ENCODE measurements at places on chromosomes 5 and 9.

GRCh38 chr9:2704504-2704903 lies 12.8 kb upstream of the KCNV2 start:
- no peak for DNase-seq

DNA sequence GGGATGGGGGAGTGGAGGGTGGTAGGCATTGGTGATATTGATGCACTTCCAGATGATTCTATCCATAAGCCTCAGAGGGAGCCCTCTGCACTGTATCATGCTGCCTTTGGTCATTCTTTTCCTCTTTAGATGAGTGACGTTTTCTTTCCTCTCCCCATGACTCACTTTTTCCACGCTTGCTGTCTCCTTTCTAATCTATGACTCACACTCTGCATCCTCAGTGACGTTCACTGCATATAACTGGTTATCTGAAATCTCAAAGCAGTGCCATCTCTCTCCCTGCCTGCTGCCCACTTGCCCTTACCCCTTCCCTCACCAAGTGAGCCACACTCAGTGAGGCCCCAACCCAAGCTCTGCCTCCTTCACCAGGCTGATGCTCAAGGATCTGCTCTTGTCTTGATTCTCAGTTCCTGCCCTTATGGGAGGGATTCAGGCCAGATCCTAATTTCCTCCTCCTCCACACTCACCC lies 31.6 kb downstream of the PTGS1 start:
- peak; percentile 99 for DNase-seq

DNA sequence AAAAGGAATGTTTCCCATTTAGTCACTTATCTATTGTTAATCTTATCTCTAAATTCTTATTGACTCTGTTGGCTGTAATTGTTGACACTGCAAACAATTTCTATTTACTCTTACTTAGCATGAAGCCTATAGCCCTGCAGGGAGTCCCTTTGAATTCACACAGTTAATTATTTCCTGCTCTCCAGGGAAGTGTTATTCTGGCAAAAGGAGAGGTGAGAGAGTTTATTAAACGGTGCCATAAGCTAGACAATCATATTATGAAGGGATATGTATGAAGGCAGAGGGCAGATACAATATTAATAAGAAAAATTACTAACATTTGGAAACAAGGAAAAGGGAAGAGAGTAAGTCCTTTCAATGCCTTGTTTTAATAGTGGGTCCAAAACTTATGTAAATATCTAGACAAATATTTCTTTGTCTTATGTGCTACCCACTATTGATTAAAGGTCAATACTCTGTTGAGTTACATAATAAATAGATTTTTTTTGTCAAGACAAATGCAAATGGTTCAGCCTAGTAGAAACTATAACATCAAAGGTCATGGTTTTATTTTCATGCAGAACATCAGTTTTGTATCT lies 107.1 kb downstream of the CDH18 start:
- DNase-seq = no peak

DNA sequence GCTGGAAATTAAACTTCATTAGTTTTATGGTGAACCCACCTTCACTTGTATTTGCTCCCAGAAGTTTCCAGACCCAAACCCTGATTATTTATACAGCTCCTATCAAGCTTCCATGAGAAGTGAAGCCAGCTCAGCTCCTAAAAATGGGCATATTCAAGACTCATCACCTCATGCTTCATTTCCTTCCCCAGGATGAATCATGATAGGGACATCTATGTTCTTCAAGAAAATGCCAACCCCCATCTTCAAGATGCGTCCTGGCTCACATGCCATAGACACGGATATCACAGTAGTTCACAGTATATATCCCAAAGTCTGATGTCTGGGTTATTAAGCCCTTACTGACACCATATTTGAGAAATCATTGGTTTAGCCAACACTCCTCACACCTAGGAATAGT lies 217.6 kb downstream of the NPR3 start:
- no peak for DNase-seq

DNA sequence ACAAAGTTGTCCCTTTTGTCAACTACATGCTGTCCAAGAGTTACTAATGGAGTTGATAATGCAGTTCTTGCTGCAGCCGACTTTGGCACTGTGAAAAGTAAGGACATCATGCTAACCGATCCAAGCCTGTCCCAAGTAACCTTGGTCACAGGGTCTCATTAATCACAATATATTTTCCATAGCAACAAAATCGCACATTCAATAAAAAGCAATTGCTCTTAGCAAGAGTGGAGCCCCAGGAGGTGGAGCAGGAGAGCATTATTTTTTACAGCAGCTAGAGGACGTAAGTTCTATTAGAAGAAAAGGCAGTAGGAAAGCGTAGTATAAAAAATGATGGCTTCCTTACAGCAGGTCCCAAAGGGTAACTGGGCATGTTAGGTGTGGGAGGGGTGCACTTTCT lies 570.3 kb downstream of the EBF1 start:
- DNase-seq = no peak

GRCh38 chr9:89080193-89080592 lies 88.9 kb downstream of the S1PR3 start:
- no peak for DNase-seq

DNA sequence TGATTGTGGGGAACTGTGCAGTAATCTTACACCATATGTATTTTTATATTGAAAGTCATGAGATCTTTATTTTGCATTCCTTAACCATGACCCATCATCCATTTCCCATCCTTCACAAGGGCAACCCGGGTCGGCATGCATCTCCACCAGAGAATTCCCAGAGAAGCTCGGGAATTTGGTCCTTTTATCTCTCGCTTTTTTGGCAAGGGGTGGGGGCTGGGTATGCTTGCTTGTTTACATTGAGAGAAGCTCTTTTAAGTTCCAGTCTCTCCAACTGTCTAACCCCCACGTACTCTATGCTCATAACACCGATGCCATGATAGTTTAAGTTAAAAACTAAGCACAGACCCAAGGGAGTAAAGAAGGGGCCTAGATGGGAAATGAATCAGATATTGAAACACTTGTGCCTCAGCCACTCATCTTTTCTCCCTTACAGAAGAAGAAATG lies 109.9 kb upstream of the NFIB start:
- DNase-seq = no peak

- peak; percentile 95 for DNase-seq
Observed at GRCh38 chr9:127578952-127579853, 32.9 kb upstream of the STXBP1 start.

DNA sequence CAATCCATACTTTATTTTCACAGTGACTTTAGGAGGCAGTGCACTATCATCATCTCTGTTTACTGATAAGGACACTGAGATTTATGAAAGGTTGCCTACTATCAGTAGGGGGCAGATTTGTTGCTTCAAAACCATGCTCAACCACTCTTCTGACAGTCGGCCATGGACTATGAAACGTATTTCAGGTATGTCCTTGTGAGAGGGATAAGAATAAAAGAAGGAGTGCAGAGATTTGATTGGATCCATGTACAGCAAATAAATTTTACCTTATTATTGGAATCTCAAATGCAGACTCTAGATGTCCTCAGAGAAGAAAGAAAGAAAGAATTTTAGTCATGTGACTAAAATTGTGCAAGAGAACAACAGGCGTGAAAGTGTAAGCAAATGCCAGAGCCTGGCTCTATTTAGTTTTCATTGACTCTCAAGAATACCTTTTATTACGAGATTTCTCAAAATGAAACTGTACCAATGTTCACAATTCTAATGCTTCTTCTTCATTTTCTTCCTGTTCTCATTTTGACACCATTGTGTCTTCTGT lies 296.6 kb upstream of the RASA1 start:
- no peak for DNase-seq

DNA sequence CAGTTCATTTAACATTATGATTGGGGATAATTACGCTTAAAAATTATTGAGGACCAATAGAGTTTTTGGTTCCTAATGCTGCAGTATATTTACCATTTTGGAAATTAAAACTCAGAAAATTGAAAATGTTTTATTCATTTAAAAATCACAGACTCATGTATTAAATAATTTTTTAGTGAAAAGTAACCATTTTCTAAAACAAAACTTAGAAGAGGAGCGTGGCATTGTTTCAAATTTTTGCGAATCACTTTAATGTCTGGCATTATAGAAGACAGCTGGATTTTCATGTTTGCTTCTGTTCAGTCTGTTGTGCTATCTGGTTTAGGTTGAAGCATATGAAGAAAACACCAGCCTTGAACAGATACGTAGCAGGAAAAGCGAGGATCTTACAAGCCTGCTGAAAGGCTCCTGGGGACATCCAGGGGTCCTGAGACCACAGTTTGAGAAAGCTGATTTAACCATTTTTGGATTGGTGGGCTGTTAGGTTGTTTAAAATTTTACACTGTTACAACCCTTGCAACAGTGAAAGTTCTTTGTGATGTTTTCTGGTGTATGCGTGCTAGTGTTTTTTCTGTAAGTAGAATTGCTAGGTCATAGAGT lies 1.6 kb downstream of the ZFYVE16 start:
- DNase-seq = no peak

DNA sequence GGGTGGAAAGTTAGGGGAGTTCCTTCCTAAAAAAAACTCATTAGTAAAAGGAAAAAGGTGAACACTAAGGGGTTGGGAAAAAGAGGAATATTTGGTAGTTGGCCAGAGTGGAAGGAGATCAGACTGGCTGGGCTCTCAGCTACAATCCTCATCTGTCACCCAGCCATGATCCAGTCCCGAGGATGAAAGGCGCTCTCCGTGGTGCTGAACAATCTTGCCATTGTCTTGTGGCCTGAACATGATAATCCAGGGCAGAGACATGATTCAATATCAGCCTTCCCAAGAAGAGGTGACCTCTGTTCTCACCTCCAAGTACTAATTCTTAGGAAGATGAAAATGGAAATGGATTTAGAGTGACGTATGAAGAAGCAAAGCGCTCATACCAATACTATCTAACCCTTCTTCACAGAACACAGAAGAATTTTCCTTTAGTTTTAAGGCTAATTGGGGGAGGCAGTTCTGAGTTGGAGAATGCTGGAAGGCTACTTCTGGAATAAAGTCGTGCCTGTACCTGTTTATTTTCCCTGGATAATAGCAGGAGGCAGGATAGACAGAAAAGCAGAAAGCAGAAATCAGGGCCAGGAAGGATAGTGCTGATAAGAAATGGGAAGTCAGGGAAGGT lies 36.6 kb upstream of the MYORG start:
- no peak for DNase-seq

DNA sequence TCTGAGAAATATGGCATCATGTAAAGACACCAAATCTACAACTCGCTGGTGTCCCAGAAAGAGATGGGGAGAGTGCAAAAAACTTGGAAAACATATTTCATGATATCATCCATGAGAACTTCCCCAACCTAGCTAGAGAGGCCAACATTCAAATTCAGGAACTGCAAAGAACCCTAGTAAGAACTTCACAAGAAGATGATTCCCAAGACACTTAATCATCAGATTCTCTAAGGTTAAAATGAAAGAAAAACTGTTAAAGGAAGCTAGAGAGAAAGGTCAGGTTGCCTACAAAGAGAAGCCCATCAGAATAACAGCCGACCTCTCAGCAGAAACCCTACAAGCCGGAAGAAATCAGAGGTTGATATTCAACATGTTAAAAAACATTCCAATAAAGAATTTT lies 95.5 kb upstream of the PRLR start:
- no peak for DNase-seq

DNA sequence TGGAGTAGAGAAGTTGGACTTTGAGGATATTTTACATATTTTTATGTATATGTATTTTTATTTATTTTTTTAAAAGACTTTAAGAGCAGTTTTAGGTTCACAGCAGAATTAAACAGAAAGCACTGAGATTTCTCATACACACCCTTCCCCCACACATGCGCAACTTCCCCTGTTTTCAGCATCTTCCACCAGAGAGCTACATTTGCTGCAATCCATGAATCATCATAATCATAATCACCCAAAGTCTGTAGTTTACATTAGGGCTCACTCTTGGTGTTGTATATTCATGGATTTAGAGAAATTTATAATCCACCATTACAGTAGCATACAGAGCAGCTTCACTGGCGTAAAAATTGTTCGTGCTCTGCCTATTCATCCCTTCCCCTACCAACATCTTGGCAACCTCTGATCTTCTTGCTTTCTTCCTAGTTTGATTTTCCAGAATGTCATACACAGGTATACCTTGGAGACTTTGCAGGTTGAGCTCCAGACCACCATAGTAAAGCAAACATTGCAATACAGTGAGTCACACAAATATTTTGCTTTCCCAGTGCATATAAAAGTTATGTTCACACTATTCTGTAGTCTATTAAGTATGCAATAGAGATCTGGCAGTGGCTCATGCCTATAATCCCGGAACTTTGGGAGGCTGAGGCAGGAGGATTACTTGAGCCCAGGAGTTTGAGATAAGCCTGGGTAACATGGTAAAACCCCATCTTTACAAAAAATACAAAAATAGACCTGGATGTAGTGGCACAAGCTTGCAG lies 9.6 kb upstream of the CCDC171 start:
- no peak for DNase-seq

DNA sequence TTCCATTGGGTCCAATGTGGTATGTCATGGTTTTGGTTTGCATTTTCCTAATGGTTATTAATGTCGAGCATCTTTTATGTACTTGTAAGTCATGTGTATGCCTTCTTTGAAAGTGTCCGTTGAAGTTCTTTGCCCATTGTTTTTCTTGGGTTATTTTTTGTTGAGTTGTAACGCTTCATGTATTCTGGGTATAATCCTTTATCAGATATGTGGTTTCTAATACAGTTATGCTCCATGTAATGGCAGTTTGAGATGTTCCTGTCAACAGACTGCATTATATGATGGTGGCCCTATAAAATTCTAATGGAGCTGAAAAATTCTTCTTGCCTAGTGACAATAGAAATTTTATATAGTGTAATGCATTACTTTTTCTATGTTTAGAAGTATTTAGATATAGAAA lies 17.2 kb downstream of the RIC1 start:
- DNase-seq = no peak

GRCh38 chr5:152456815-152457443 lies 51.9 kb upstream of the NMUR2 start:
- DNase-seq = no peak

DNA sequence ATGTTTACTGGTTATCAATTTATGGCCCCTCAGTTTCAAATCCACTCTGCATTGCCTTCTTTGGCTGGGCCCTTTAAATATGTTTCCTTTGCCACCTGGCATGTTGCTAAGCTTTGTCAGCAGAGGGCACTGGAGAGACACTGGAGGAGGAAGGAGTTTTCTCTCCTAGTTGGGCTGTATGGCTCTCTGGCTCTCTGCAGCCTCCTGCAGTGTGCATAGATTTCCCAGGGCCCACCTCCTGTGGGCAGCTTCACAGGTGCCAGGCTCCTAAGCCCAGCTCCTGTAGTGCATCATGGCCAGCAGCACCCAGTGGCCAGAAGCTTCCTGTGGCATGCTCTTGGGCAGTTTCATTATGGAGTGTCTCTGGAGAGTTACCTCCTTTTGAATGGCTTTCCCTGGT lies 23.3 kb downstream of the CAVIN4 start:
- DNase-seq = no peak

Data from amniotic stem cell (primary cell).